ENCODE measurements at places on chromosomes 2 and 18.

- DNase-seq, result no peak
These were observed 44.1 kb downstream of the TTC21B start for GRCh38 chr2:165909466-165909865.

- DNase-seq, result no peak
These were observed 49.9 kb upstream of the DAPL1 start for GRCh38 chr2:158745067-158745865.

- no peak for DNase-seq
These were observed 93.7 kb upstream of the HS6ST1 start for GRCh38 chr2:128412181-128412871.

GRCh38 chr2:767440-767839, 90.2 kb upstream of the TMEM18 start:
- DNase-seq, result no peak

DNA sequence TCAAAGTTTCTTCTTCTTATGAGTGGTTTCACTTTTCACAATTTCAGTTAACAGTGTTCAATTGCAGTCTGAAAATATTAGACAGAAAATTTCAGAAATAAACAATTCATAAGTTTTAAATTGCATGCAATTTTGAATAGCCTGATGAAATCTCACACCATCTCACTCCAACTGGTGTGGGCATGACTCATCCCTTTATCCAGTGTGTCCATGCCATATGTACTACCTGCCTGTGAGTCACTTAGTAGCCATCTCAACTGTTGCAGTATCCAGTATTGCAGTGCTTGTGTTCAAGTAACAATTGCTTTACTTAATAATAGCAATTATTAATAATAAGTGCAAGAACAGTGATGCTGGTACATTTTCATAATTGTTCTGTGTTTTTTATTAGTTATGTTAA, 1202.5 kb downstream of the DSC3 start:
- no peak for DNase-seq

- no peak for DNase-seq
These were observed 93.6 kb downstream of the CRIM1 start for GRCh38 chr2:36449213-36449612.

DNA sequence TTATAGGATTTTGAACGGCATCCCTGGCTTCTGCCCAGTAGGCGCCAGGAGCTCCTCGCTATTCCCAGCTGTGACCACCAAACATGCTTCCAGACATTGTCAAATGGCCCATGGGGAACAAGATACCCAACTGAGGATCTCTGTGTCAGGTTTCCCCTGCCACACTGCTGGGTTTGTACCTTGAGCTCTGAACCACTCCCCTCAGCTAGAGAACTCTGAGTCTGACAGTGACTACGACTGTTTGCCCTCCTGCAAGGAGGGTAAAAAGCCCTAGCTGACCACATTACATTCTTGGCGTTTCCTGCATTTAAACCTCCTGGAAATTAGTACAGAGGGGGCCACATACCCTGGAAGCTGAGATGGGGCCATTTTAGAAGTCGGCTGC, 12.4 kb downstream of the LRRFIP1 start:
- DNase-seq, result no peak

DNA sequence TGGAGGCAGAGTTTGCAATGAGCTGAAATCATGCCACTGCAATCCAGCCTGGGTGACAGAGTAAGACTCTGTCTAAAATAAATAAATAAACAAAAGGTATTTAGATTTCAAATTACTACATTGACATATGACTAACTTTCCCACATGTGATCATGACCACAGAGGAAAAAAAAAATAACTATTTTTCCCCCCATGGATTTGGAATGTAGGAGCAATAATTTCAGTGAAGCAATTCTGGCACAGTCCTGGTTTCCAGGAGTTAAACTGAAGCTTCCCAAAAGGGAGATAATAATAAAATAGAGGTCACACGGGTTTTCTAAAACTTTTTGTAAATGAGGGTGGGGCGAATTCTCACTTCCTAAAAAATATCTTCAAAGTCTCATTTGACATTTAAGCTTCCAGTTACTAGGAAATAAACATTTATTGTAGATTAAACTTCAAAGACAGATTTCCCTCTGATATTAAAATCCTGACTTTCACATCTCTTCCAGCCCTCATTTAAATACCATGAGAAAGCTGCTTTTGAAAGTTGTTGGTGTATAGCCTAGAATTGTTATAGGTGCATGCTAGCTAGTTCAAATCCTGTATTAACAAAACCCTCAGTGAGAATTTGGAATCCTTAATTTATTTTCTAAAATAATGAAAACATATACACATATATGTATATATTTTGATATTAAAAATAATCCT, 20.7 kb downstream of the SLC19A3 start:
- no peak for DNase-seq

- no peak for DNase-seq
These were observed 79.1 kb upstream of the EPB41L3 start for GRCh38 chr18:5622905-5623304.

DNA sequence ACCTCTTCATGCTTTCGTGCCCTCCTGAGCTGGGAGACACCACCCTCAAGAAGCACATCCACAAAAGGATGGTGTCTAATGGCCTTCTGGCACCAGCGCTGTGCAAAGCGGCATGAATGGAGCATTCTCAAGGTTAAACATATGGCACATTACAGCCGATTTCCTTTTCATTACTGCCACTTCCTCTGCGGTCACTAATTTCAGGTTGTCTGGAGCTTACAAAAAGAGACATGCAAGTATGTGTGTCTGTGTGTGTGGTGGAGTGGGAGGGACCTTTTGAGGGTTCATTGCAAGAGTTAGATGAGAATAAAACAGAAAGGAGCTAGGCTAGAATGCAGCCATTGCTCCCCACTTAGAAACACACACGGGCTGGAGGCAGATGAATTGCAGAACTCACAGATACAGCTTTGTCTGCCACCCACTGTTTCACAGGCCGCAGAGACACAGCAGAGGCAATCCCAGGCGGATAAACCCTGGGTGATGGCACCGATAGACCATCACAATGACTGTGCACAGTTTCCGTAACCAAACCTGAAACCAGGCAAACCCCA, 76.0 kb downstream of the TGIF1 start:
- DNase-seq, result no peak

DNA sequence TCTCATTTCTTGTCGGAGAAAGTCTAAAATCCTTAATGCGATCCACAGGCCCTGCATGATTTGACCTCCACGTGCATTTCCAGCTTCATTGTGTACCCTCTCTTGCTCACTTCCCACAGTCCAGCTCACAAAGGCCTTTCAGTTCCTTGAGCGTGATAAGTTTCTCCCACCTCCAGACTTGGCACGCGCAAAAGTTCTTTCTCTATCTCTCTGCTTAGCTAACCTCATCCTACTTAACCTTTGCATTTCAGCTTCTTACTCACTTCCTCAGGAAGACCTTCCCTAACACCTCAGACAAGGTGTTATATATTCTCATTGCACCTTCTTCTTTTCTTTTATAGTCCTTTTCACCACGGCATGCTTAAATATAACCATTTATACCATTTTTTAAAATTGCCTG, 124.8 kb upstream of the XPO1 start:
- DNase-seq, result no peak

DNA sequence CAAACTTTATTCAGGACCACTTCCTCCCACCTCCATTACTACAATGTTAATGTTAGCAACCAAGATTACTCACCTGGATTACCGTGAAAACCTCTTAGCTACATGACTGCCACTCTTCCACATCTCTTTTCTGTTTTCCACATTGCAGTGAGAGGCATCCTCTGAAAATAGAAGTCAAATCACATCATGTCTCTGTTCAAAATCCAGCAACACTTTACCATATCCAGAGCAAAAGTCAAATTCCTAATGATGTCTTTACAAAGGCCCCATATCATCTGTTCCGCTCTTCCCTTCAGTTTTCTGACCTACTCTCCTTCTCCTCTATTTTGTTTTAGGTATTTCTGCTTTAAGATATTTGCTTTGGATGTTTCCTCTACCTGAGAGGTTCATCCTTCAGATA, 37.5 kb upstream of the DSG1 start:
- DNase-seq, result no peak

- DNase-seq, result no peak
These were observed 255.1 kb upstream of the THSD7B start for GRCh38 chr2:136510244-136510643.

DNA sequence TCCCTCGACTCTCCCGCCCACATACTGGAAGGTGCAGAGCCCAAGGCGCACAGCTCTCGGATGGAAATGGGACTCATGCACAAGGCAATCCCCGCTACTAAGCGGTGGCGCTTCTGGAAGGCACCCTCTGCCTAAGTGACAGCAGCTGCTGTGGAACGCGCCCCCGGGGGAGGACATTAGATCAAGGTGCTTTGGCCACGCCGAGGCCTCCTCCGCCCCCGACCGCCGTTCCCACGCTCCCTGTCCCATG, 202 bp downstream of the MCEE start:
- DNase-seq, result no peak

GRCh38 chr18:45057955-45058600, 377.4 kb downstream of the SETBP1 start:
- no peak for DNase-seq

DNA sequence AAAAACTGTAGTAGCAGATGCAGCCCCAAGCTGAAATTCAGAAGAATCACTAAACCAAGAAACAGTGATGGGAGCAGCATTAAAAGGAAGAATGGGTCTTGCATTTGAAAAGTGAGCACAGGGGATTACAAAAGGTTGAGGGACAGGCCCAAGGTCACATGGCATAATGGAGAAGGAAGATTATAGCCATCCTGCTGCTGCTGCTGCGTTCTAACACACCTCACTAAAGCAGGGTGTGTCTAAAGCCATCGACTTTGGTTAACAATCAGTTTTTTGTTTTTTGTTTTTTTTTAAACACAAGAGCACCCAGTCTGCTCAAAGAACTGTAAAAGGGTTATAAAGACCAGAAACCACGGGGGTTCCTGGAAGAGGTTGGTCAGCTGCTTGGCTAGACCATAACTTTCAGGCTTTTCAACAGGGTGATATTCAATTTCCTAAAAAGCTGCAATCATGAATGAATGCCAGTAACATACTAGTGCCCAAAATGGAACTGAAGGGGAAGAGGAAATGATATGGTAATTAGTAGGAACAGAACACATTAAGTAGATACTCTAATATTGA, 102.6 kb downstream of the MYO5B start:
- DNase-seq, result no peak

Data from right lung (tissue), 10 donors.